ENCODE measurements at places on chromosomes 1 and 21.

- no peak for DNase-seq
Measured at GRCh38 chr1:29117381-29117780, 6.3 kb downstream of the TMEM200B start.

GRCh38 chr1:171495444-171495843, 10.1 kb downstream of the PRRC2C start:
- DNase-seq, result no peak

- no peak for DNase-seq
Measured at GRCh38 chr1:87169263-87169910, 159.3 kb upstream of the LMO4 start.

DNA sequence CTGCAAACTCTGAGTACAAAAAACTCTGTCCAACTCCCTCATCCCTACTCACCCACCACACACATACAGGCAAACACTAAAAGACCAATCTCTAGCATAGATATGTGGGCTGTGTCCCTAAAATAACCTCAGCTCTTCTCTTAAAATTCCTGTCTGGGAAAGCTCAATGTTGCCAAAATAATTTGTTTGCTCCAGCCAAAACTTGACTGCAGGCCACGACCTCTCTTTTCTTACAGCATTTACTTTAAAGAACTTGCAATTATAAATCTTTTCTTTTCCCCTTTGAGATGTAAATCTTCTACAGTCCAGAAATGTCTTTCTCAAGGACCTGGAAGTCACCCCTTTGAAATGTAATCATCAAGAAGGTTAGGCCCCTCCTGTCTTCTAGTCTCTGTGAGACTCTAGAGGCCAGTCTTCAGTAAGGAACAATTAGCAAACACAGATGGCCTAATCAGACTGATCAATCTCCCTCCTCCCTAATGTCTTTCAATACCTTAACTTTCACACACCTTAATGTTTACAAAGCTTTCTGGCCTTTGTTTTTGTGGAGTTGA, 483.6 kb upstream of the RGS18 start:
- no peak for DNase-seq

GRCh38 chr1:34780528-34780927, 486 bp upstream of the GJB3 start:
- DNase-seq, result no peak
